ENCODE measurements at places on chromosomes 5 and 9.

- no peak for DNase-seq
These were observed 107.6 kb downstream of the C9orf50 start for GRCh38 chr9:129513282-129513681.

DNA sequence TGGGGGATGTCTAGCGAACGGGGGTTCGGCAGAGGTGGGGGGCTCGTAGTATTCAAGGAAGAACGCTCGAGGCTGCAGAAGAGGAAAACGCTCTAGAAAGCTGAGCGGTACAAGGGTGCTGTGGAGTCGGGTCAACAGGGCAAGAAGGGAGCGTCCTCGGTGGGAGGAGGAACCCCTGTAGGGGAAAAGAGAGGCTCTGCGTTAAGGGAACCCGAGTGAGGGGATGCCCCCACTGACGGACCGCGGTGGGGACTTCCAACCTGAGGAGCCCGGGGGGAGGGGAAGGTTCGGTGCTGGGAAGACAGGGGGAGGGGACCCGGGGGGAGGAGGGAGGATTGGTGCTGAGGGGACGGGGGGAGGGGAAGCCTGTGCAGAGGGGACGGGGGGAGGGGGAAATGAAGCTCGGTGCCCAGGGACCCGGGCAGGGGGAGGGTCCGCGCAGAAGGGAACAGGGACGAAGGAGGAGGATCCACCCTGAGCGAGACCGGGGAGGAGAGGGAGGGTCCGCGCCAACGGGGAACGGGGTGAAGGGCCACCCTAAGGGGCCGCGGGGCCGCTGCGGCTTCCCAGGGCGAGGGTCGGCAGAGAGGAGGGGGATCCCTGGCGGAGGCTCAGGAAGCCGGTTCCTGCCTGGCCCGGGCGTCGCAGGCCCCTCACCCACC, 621 bp downstream of the NR6A1 start:
- DNase-seq = no peak

DNA sequence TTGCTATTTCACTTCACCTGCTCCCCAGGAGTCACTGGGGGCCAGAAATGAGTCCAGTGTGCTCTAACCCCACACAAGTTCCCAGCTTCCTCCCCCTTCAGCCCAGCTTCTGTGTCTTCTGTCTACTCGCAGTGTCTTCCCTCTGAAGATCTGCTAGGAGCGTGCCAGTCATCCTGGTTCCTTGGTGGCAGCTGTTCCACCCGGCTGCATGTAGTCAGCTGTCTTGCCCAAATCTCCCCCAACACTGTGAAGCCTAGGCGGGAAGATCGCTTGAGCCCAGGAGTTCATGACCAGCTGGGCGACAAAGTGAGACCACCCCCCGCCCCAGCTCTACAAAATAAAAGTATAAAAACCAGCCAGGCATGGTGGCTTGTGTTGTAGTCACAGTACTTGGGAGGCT, 154.0 kb downstream of the GDNF start:
- no peak for DNase-seq

DNA sequence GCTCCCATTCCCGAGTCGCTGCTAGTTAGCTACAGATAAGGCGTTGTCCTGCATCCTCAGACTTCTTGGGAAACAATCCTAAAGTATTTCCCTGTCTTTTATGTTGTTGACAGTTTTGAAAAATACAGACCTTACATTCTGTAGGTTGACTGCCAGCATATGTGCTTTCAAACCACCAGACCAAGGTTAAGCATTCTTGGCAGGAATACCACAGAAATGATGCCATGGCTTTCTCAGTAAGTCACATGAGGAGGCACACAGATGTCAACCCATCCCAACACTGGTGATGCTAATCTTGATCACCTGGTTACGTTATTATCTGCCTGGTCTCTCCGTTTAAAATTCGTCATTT, 871 bp downstream of the GLE1 start:
- DNase-seq = no peak

DNA sequence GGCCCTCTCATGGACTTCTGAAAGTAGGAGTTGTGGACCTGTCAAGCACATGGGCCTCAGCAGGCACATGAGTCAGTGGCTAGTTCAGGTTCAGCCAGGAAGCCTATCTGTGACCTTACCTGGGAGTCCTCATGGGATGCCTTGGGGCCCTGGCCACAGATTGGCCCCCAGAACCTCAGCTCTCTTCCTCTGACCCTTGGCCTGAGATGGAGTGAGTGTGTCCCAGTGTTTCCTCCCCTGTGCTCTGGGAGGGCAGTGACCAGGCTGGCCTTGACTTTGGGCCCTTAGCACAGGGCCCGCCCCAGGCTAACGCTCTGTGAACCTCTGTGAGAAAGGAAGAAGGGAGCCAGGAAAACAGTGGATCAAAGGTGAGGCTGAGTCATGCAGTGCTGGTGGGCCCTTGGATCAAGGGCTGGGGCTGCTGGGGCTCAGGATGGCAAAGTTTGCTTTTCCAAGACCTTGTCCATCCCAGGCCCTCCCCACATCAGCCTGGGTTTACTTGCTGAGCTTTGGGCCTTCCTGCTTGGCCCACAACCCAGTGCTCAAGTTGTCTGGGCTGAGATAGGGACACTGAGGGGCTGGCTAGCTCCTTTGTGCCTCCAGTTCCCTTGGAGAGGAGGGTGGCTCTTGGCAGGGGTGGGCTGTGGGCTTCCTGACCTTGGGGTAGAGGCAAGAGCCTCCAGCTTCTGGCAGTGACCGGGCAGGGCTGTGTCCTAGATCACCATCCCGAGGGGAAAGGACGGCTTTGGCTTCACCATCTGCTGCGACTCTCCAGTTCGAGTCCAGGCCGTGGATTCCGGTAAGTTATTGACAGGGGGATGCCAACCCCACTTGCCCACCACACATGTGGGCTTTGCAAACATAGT, 41.4 kb downstream of the RGS3 start:
- DNase-seq = no peak

DNA sequence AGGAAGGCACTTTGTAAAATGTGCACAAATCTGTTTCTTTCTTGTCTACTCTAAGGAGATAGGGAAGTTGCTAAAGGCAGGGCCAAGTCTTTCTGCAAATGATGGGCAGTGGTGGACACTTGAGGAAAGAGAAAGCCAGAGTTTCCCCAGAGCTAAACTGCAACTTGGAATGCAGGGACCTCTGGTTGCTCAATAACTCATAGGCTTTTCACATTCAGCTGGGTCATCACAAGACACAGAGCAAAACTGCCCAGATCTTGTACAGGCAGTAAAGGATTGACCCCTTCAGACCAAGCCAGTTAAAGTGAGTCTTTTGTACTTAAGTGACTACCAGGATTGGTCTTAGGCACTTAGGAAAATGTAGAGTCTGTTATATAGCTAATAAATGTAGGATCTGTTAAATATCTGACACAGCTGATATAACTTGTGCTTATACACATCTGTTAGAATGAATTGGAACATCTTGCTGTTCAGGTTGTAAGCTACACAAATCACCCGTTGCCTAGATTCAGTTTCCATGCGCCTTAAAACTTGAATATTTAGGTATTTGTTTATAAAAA, 13.5 kb upstream of the AGXT2 start:
- DNase-seq = no peak

- no peak for DNase-seq
These were observed 1834.5 kb downstream of the EFNA5 start for GRCh38 chr5:105836268-105836667.

- no peak for DNase-seq
These were observed 60.1 kb upstream of the SPATA31D4 start for GRCh38 chr9:81868145-81868544.

- DNase-seq = no peak
These were observed 5.9 kb downstream of the CSNK1A1 start for GRCh38 chr5:149545327-149545726.

GRCh38 chr5:120298981-120299380, 165.1 kb upstream of the PRR16 start:
- no peak for DNase-seq

DNA sequence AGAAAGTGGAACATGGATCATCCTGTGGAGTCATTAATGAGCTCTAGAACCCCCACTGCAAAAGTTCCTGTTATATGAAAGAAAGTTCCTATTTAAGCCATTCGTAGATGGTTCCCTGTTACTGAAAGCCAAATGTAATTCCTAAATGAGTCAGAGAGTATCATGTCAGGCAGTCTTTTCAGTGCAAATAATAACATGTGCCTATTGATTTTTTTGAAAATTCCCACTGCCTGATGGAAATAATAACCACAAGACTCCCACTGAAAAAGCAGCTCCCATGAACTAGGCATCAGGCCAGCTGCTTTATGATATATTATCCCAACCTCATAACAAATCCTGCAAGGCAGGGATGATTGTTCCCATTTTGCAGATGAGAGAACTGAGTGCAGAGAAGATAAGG, 217.2 kb downstream of the DAB2IP start:
- DNase-seq = no peak

DNA sequence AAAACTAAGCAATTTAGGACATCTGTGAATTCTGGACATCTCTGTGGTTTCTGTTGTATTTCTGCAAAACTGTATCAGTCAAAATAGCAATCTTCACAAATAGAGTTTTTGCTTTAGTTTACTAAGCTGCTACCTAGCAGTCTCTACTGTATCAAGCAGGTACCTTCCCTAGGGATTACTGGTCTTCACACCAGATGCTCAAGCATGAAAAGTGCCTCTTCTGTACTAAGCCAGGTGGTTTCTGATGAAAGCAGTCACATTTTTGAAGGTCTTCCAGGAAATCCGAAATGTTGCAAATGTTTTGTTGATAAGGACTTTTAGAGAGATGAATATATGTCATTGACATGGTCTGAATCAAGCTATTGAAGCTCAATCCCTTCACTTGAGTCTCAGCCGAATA, 540.0 kb downstream of the KCTD16 start:
- no peak for DNase-seq

GRCh38 chr5:151157426-151158286, at the start of gene ANXA6:
TSS of gene ANXA6 (minus strand) at chr5:151157779. CDS start at chr5:151147901, 9,878 bp downstream.
- DNase-seq = no peak

DNA sequence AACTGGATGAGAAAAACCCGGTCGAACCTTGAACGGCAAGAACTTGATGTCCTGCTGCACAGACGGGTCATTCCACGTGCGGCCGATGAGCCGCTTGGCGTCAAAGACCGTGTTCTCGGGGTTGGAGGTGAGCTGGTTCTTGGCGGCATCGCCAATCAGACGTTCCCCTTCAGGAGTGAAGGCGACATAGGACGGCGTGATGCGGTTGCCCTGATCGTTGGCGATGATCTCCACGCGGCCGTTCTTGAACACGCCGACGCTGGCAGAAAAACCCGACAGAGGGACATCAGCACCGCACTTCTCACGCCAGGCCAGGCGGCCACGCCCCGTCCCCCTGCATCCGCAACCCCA, 519 bp downstream of the HSPA5 start:
- no peak for DNase-seq

- DNase-seq = no peak
These were observed at the start of gene S1PR3 for GRCh38 chr9:88991066-88992034. TSS of gene S1PR3 (plus strand) at chr9:88991468. CDS start at chr9:89001201, 9,733 bp downstream.

GRCh38 chr5:112016980-112017379, 260.0 kb upstream of the NREP start:
- no peak for DNase-seq

DNA sequence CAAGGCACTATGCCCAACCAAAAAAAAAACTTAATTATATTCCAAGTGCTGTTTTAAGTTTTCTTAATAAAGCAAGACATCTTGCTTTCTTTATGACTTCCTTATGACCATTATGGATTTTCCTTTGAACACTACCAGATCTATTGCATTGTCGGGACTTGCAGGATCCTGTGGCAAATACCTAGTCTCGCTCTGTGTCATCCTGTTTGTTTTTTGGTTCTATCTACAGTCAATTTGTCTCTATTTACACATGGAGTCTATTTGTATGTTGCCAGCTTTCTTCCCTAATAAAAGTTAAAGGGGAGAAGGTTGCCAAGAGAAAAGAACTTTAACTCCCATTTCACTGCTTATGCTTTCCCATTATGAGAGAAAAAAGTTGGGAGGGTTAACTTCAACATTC, 4.9 kb downstream of the HINT1 start:
- no peak for DNase-seq

DNA sequence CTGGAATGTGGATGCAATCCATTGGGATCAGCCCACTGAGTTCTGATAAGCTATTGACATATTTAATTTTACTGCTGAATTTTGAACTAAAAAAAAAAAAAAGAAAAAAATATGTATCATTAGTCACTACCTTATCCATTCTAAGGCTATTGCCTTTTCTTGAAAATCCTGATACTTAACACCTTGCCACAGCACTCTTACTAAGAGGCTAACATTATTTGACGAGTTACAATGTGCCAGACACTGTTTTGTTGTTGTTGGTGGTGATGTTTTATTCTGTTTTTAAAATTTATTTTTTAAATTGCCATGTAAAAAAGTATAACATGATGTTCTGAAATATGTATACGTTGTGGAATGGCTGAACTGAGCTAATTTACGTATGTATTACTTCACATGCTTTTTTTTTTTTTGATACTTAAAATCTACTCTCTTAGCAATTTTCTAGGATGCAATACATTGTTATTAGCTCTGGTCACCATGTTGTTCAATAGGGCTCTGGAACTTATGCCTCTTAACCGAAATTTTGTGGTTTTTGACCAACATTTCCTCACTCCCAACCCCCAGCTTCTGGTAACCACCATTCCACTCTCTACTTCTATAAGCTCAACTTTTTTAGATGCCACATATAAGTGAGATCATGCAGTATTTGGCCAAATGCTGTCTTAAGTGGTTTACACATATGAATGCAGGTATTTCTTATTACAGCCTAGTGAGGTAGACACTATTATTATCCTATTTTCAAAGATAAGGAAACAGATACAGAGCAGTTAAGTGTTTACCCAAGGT, 134.8 kb upstream of the PCA3 start:
- DNase-seq = no peak

- no peak for DNase-seq
These were observed 427 bp downstream of the SERINC5 start for GRCh38 chr5:80255431-80255810.

- DNase-seq = no peak
These were observed 20.7 kb downstream of the ANKRA2 start for GRCh38 chr5:73544429-73545402.

DNA sequence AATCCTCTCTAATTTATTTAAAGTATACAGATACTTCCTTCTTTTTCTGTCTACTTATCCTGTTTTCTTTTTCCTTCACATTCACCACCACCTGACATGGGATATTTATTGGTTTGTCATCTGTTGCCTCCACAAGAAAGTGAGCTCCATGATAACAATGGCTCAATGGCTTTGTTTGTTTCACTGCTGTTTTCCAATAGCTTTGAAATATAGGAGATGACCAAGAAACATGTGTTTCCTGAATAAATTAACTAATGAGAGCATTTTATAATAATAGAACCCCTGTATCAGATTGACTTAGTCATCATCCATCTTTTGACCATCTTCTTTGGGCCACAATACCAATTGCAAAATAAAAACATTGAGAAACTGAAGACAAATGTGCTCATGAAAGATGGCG, 180.2 kb upstream of the GAS1 start:
- no peak for DNase-seq

GRCh38 chr9:87270848-87271234, 226.8 kb upstream of the DAPK1 start:
- DNase-seq = no peak

GRCh38 chr5:36279054-36279698, 22.5 kb downstream of the RANBP3L start:
- no peak for DNase-seq
